ENCODE measurements at places on chromosomes 12 and 14.

DNA sequence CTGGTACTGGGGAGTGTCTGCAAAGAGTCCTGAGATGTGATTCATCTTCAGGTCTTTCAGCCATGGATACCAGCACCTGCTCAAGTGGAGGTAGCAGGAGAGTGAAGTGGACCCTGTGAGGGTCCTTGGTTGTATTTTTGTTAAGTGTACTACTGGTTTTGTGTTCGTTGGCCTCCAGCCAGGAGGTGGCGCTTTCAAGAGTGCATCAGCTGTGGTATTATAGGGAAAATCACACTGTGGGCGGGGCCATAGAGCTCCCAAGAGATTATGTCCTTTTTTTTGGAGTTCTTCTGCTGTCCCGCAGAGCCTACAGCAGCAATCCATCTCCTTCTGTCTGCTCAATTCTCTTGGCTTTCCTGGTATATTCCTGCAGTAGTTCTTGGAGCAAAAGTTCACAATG is 66.8 kb downstream of the SPATA7 start:
- DNase-seq: no peak

GRCh38 chr12:92138144-92138543 is 7.5 kb downstream of the BTG1 start:
- no peak for DNase-seq

- DNase-seq: no peak
Measured at GRCh38 chr12:89126712-89127111, 225.6 kb downstream of the DUSP6 start.

GRCh38 chr12:96035283-96036236 is at the start of gene LTA4H:
Gene LTA4H (minus strand): TSS chr12:96035587. CDS start chr12:96035519, 68 bp downstream.
- DNase-seq: peak; percentile 99

GRCh38 chr12:40711121-40711520 is 18.9 kb downstream of the CNTN1 start:
- no peak for DNase-seq

DNA sequence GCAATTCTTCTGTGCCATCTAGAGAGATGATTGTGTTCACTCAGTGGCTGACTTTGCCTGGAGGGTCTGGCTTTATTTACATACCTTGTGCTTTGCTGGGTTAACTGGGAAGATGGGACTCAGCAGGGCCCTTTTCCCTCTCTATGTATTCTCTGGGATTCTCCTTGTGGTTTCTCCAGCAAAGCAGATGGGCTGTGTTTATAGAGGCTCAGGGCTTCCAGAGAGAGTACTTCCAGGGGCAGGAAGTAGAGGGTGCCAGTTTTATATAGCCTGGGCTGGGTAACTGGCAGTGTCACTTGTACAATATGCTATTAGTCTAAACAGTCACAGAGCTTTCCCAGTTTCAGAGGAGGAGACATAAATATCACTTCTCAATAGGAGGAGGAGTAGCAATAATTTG is 509.9 kb downstream of the DIO2 start:
- no peak for DNase-seq

DNA sequence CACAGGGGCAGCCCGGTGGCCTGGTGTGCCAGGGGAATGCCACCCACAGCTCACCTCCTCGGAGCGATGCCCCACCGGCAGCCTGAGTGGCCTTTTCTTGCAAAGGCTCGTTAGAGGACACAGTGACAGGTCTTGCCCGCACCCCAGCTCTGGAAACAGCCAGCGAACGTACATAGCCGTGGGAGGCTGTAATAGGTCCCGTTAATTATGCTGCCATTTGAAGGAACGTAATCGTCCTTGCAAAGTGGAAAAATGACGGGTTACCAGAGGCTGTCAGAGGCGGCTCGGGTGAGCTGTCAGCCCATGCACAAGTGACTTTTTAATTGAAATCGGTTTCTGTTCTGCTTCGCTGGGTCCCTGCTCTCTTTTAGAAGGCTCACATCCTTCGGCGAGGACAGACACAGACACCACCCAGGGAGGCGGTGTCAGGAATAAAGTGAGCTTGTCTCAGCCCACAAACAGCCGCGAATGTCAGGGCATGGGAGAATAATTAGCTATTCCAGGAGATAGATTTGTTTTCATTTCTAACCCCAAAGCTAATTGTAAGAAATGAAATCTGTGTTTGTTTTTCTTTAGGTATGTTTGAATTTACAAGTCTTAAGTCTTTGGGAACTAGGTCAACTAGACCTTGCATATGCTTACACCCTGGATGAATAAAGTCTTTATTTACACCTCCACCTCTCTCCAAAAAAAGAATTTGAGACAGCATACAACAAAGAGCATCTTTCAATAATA is 77.2 kb upstream of the RFLNA start:
- DNase-seq: no peak

- no peak for DNase-seq
Measured at GRCh38 chr12:109728921-109729320, 15.3 kb downstream of the FAM222A start.

- DNase-seq: no peak
Measured at GRCh38 chr14:104048758-104049507, 36.6 kb upstream of the ASPG start.

DNA sequence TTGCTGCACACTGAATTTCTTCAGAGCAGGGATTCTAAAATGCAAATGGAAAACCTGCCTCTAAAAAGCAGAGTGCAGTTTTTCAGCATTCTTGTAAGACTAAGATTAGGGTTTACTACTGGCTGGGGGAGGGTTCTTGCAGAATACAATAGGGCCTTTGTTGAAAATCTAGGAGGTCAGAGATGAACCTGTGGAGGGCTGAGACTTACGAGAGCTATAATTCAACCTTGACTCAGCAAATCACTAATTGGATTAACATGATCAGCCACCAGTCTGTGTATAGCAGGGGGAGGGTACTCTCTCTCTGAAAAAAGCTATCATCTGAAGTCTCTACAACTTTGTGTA is 92.6 kb upstream of the HIF1A start:
- DNase-seq: no peak

DNA sequence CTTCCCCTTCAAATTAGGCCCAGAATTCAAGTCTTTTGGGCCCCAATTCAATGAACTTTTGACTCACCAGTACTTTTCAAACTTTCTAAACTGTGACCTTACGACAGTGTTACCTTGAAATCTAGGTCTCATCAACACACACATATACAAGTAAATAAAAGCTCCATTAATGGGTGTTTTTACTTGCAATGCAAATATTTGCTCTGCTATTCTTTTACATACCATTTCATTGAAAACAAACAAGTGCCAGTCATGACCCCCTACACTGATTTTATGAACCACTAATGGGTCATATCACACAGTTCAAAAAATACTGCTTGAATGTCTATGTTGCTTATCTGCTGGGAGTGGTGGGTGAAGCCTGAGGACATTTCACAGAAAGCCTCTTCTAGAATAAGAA is 9.1 kb upstream of the NR1H4 start:
- no peak for DNase-seq

DNA sequence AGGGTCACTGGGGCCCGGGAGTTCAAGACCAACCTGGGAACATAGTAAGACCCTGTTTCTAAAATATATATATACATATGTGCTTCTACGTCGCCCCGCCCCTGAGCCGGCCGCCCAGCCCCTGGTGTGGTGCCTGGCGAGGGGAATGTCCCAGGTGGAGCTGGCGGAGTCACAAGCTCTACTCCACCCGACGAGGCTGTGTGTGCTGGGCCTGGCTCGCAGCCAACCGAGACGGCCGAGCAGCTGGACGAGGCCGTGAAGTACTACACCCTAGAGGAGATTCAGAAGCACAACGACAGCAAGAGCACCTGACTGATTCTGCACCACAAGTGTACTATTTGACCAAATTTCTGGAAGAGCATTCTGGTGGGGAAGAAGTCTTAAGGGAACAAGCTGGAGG is 22.1 kb upstream of the ITPK1 start:
- DNase-seq: peak; percentile 84

DNA sequence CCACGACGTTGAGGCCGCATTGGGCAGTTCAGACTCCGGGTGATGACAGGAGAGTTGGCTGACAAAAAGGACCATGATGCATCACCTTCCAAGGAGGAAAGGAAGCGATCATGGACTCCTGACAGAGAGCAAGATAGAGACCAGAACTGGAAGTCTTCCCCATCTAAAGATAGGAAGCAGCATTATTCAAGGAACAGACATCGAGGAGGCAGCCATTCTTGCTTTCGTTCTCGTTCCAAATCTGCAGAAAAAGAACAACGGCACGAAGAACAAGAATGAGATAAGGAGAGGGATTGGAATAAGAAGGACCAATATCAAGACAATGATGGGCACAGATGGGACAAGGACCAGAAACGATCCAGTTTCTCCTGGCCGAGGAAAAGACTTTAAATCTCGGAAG is 27.1 kb upstream of the KRT77 start:
- no peak for DNase-seq

GRCh38 chr14:85471156-85471555 is 58.8 kb upstream of the FLRT2 start:
- DNase-seq: no peak

- no peak for DNase-seq
Measured at GRCh38 chr12:54129028-54129903, 59.5 kb downstream of the SMUG1 start.

GRCh38 chr14:26078561-26078960 is 519.3 kb downstream of the NOVA1 start:
- DNase-seq: peak; percentile 3

- DNase-seq: no peak
Measured at GRCh38 chr14:23183479-23183878, at the start of gene SLC7A8. Gene SLC7A8 (minus strand): TSS chr14:23183660. CDS start chr14:23182914, 746 bp downstream.

GRCh38 chr12:57460468-57460784 is 841 bp downstream of the GLI1 start:
- no peak for DNase-seq

DNA sequence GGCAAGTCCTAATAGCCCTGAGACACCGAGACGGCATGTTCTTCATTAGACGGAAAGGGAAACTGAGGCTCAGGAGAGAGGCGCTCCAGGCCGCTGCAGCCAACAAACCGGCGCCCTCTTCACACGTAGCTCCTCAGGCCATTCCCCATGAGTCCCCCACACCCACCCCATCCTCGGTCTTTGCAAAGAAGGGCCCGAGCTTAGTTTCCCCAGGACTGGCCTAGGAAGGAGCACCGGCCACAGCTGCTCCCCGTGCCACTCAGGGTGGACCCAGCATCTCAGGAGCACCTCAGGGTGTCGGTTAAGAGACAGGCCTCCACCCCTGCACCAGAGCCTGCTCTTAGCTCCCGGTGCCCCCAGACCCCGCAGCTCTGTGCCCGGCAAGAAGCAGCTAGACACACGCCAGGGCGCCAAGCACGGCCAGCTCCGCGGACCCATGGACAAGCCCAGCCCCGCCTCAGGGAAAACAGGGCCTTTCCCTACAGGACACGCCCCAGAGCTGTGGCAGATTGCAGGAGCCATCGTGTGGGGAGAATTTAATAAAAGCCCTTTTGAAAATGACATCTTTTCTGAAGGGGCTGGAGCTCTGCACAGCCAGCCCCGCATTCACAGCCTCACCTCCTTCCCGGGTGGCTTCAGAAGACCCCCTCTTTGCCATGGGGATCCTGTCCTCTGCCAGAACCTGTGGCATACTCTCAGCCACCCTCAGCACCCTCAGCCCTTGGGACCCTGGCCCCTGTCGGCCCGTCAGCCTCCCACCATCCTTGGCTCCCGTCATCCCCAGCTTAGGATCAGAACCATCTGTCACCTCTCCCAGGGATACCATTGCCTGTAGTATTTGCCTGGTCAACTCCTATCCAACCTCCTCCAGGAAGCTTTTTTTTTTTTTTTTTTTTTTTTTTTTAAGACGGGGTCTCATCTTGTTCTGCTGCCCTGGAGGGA is 59.7 kb downstream of the LGMN start:
- DNase-seq: no peak

DNA sequence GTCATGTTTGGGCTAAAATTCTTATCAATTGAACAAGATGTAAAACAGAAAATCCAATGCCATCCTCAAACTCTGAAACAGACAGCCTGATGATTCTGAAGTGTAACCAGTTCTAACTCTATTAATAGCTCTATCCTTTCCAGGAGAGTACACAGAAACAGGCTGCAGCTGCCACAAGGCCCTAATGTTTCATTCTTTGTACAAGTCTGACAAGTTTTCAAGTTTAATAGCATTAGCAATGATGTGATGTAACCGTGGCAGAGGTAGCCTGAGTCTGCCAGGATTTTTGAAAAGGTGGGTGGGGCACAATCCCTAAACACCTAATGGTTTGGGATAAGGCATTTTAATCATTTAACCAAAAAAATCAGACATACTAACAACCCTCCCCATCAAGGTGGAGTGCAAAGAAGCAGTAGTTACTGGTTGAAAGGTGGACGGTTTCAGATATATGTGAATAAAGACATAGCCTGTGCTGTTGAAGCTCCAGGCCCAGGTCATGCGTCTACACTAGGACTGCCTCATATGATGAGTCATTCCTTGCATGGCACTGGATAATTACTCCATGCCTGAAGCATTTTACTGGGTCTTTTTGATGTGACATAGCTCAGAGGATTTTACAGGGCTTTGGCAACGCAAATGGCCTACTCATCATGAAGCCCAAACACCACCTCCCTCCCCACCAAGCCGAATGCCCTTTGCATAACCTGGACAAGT is 145.1 kb upstream of the GRIP1 start:
- DNase-seq: peak; percentile 23

GRCh38 chr14:78535041-78535440 is 364.9 kb downstream of the NRXN3 start:
- DNase-seq: no peak

DNA sequence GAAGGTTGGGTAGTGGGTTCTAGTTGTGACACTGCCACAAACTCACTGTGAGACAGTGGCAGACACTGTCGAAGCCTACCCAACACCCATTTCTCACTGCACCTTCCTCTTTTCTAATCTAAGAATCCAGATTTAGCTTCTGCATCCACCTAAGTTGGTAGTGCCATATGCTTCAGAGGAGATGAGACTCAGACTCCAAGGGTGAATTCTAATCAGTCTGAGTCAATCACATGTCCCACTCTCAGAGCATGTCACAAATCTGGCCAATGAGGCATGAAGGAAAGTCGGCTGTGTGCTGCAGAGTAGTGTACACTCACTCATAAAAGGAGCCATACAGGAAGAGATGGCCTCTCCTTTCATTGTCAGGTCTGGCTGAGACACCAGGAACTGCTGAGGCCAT is 102.1 kb upstream of the RAP1B start:
- DNase-seq: no peak

GRCh38 chr12:70417121-70417520 is 51.0 kb downstream of the KCNMB4 start:
- no peak for DNase-seq

GRCh38 chr12:105671720-105672119 is 341.2 kb downstream of the C12orf75 start:
- DNase-seq: no peak

- DNase-seq: no peak
Measured at GRCh38 chr12:16583969-16584745, 21.8 kb downstream of the LMO3 start.

DNA sequence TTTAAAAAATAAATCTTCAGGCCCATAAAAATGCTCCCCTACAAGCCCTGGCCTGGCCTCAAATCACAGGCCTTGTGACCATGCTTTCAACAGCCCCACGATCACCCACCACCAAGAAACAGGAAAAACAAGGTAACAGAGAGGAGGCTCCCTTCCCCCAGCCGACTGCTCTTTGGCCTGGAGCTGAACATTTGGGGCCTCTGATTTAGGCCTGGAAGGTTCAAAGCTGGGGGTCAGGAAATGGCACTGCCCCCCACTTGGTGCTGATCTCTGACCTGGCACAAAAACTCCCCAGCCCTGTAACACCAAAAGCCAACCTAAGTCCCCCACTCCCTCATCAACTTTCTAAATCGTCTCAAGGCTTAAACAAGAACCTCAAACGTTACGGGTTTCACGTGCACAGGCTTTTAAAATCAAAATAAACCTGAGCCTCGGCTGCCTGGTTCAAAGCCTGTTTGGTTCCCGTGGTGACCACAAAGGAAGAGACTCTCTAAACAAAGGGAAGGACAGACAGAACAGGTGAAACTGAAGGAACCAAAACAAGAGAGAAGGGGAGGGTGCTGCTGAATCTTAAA is 9.0 kb downstream of the ACTN1 start:
- no peak for DNase-seq

- DNase-seq: no peak
Measured at GRCh38 chr12:67623259-67623658, 25.3 kb upstream of the DYRK2 start.

Measured in NCI-H510A (cell line).